ENCODE measurements at places on chromosomes 6 and 20.

- no peak for DNase-seq
These were observed 66.7 kb downstream of the FAM229B start for GRCh38 chr6:112153926-112154607.

- no peak for DNase-seq
These were observed 13.1 kb downstream of the BMP2 start for GRCh38 chr20:6780433-6781190.

DNA sequence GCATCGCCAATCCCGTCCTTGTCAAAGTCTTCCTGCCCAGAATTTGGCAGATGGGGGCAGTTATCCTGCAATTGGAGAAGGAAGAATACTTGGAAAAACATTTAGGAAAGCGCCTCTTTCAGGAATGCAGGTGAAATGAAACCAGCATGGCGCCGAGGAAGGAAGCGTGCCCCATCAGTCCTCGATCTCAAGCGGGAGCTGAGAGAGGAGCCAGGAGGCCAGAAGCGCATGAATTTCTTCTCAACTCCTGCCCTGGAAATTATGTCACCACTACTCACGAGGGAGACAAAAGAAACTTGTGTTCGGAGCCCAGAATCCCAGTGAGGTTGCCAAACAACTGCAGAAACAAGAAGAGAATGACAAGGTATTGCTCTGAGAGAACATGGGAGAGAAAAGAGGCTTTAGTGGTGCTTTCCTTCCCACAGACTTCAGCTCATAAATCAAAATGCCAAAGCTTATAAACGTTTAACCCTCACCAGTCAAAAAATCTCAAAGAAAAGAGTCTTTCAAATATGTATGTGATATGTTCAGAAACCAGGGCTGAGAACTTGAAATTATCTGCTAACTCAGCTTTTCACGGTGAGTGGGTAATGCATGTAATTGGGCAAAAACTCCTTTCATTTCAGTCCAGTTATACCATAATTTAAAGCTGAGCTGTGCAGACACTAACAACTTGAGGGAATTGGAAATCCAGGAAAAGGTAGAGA lies 23.9 kb downstream of the THBS2 start:
- DNase-seq: no peak

GRCh38 chr6:168540713-168541291 lies 99.8 kb downstream of the SMOC2 start:
- no peak for DNase-seq

- DNase-seq: peak; percentile 20
These were observed 72.4 kb upstream of the BACH2 start for GRCh38 chr6:90369024-90369519.

DNA sequence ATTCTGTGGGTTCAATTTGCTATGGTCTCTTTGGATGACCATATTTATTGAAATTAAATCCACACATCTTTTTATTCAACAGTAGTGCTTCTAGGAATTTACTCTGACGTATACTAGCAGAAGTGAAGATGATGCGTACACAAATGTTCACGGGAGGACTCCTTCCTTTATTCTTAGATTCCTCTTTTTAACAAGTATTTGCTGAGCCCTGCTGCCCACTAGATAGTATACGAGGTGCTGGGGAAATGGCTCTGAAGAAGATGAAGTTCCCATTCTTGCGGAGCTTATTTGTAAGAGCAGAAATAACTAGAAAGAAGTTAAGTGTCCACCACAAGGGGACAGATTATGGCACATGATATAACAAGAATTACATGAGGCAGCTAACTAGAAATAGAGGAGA lies 145.2 kb downstream of the DOK5 start:
- no peak for DNase-seq

GRCh38 chr6:37233541-37233940 lies 24.0 kb upstream of the TBC1D22B start:
- DNase-seq: no peak
